Breast epithelium (tissue), 4 donors: ENCODE measurements at places on chromosomes 3 and 15. TPM values are rescaled to one million over a fixed set of nuclear protein-coding genes. Genes with fewer than 3 reads are reported as not detected.

The CNTN6 gene
- total RNA-seq, result 0.15 TPM

The TNNC1 gene
- not detected for total RNA-seq

The KLHDC8B gene
- 46.2 TPM for total RNA-seq

The SCN11A gene
- total RNA-seq, result 0.33 TPM

The C3orf22 gene
- not detected for total RNA-seq

The INO80 gene
- 47.7 TPM for total RNA-seq

The LRTM1 gene
- not detected for total RNA-seq

The CHRD gene
- 9.6 TPM for total RNA-seq

The CYP8B1 gene
- not detected for total RNA-seq

The SPINK8 gene
- not detected for total RNA-seq

DNA sequence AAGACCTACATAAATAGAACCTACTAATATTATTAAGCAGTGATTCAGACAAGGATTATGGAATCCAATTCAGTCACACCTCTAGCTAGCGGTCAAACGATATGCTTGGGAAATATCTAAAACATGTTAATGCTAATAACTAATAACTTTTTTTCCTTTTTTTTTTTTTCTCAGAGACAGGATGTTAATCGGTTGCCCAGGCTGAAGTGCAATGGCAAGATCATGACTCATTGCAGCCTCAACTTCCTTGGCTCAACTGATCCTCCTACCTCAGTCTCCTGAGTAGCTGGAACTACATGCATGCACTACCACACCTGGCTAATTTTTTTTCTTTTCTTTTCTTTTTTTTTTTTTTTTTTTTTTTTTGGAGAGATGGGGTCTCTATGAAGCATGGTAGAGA lies 124.1 kb downstream of the NR2E3 start:
- no peak overlapping the region for H3K4me3 ChIP-seq
- no peak overlapping the region for H3K27ac ChIP-seq
- no peaks in the 10 kb centered on the region for H3K36me3 ChIP-seq
- no peak for DNase-seq
- no peaks in the 10 kb centered on the region for H3K4me1 ChIP-seq
- H3K27me3 ChIP-seq, result no peaks in the 10 kb centered on the region

DNA sequence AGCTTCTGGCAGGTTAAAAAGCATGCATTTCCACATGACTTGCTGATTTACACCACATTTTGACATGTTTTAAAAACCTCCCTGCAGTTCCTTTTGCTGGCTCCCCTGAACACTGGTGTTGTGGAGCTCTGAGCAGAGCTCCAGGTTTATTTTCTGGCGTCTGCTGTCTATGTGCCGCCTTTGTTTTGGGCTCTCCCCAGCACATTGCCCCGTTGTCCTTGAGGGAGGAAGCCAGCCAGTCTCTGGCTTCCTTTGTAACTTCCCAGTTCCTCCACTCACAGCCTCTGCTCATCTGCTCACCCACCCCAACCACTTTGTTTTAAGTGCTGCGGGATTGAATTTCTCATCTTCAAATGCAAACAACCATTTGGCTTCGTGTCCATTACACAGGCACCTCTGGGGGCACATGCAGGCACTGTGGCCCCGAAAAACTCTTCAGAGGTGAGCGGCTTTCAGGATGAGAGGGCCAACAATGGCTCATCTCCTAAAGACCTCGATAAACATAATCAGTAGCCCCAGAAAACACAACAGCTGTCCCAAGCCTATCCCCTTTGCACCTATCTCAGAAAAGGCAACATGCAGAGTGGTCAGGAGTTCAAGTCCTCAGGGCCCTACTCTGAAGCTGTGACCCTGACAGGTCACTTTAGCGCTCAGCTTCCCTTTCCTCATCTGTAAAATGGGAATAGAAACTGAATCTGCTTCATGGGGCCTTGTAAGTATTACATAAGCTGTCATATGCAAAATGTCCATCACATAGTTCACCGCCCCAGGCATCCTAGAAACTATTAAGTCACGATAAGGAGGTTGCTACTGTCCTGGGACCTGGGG lies 1.3 kb upstream of the MEF2A start:
- H3K4me3 ChIP-seq, result peak overlapping the region; percentile 66
- H3K27me3 ChIP-seq, result no peaks in the 10 kb centered on the region

- H3K4me3 ChIP-seq, result no peak overlapping the region
- no peak overlapping the region for H3K27ac ChIP-seq
- DNase-seq, result no peak
Observed at GRCh38 chr3:44321335-44321734, 17.2 kb upstream of the TCAIM start.

- H3K4me3 ChIP-seq, result no peak overlapping the region
- no peak for DNase-seq
- H3K36me3 ChIP-seq, result no peaks in the 10 kb centered on the region
Observed at GRCh38 chr3:181687190-181687589, 24.5 kb upstream of the SOX2 start.

DNA sequence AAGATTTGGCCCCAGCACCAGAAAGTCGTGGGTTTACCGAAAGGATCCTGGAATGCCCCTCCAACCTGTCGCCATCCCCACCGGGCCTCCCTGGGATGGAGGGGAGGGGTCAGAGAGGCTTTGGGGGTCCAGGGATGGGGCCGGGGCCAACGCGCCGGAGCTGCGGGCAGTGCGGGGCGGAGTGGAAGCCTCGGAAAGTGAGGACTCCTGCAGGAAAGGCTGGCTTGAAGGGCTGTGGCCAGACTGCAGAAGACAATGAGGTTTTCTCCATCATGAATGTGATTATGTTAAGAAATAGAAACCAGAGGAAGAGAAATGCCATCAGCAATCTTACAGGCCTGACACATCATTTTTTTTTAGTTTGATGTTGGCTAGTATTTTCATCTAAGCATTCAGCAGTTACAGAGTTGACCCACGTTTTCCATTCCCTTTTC lies 738 bp downstream of the YEATS2 start:
- H3K27ac ChIP-seq, result peak overlapping the region; percentile 91
- no peaks in the 10 kb centered on the region for H3K4me1 ChIP-seq
- H3K27me3 ChIP-seq, result no peaks in the 10 kb centered on the region
- DNase-seq, result no peak
- peak overlapping the region; percentile 96 for H3K4me3 ChIP-seq

GRCh38 chr3:120013481-120013880 lies 80.8 kb downstream of the GSK3B start:
- DNase-seq, result no peak
- no peaks in the 10 kb centered on the region for H3K4me1 ChIP-seq
- no peaks in the 10 kb centered on the region for H3K27me3 ChIP-seq
- H3K36me3 ChIP-seq, result no peaks in the 10 kb centered on the region
- H3K4me3 ChIP-seq, result no peak overlapping the region

- no peak overlapping the region for H3K27ac ChIP-seq
- no peaks in the 10 kb centered on the region for H3K4me1 ChIP-seq
- no peak for DNase-seq
- H3K27me3 ChIP-seq, result no peaks in the 10 kb centered on the region
Observed at GRCh38 chr3:98565237-98565643, 28.2 kb downstream of the CPOX start.

DNA sequence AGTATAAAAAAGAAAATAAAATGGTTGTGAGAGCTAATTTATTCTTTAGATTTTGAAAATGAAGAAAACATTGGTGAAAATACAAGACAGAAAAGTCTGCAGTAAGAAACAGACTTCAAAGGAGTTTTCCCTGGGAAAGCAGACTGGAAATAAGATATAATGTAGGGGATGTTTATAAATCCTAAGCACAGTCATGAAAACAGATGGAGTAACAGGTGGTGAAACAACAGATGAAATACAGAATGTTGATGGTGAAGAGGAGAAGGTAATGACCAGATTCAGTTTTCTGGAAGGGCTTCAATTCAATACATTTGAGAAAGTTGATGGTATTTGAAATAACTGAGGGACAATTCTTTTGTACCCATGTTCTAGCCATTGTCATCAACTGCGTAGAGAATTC lies 353.9 kb downstream of the CHL1 start:
- no peaks in the 10 kb centered on the region for H3K4me1 ChIP-seq

DNA sequence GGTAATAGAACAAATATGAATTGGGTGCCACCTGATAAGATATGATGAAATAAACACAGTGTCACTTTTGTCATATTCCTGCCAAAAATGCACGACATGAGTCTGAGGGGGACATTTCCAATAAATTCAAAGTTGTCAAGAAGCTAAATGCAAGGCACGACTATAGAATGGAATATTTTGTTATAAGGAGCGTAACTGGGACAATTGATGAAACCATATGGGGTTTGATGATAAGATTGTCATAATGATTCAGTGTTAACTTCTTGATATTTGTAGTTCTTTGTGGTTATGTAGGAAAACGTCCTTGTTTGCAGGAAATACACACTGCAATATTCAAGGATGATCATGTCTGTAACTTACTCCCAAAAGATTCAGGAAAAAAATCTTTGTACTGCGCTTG lies 163.3 kb downstream of the MEX3B start:
- H3K4me1 ChIP-seq, result no peaks in the 10 kb centered on the region
- H3K27ac ChIP-seq, result no peak overlapping the region
- no peaks in the 10 kb centered on the region for H3K36me3 ChIP-seq
- H3K27me3 ChIP-seq, result no peaks in the 10 kb centered on the region
- no peak overlapping the region for H3K4me3 ChIP-seq

GRCh38 chr15:48590723-48591122 lies 54.8 kb downstream of the FBN1 start:
- DNase-seq, result no peak
- H3K36me3 ChIP-seq, result no peaks in the 10 kb centered on the region
- no peaks in the 10 kb centered on the region for H3K27me3 ChIP-seq
- H3K4me1 ChIP-seq, result no peaks in the 10 kb centered on the region
- no peak overlapping the region for H3K4me3 ChIP-seq

DNA sequence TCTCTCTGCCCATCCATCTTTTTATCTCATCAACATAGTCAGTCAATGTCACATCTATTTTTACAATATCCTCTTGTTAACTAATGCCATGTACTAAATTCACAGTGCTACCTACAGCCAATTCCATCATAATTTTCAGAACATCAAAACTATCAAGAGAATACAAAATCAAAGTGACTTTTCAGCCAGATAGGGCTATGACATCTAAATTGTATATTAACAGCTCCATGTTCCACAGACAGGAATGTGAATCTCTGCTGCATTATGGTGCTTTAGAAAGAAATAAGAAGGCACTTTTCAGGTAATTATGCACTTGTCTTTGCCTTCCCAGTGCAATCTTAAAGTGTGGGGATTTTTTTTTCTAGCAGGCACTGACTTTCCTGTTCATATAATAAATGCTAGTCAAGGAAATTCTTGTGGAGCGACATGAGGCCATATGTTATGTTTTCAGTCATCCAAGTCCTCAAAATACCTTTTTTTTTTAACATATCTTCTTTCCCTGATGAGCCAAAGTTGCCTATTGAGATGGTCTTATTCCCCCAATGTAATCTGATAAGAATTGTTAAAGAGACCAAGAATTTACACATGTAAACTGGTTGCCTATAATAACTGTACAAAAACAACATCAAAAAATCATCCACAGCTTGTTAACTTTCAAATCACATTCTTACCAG lies 252.0 kb upstream of the CNTN3 start:
- no peak for DNase-seq
- no peaks in the 10 kb centered on the region for H3K27me3 ChIP-seq
- H3K4me3 ChIP-seq, result no peak overlapping the region
- no peaks in the 10 kb centered on the region for H3K36me3 ChIP-seq
- no peaks in the 10 kb centered on the region for H3K4me1 ChIP-seq
- no peak overlapping the region for H3K27ac ChIP-seq

DNA sequence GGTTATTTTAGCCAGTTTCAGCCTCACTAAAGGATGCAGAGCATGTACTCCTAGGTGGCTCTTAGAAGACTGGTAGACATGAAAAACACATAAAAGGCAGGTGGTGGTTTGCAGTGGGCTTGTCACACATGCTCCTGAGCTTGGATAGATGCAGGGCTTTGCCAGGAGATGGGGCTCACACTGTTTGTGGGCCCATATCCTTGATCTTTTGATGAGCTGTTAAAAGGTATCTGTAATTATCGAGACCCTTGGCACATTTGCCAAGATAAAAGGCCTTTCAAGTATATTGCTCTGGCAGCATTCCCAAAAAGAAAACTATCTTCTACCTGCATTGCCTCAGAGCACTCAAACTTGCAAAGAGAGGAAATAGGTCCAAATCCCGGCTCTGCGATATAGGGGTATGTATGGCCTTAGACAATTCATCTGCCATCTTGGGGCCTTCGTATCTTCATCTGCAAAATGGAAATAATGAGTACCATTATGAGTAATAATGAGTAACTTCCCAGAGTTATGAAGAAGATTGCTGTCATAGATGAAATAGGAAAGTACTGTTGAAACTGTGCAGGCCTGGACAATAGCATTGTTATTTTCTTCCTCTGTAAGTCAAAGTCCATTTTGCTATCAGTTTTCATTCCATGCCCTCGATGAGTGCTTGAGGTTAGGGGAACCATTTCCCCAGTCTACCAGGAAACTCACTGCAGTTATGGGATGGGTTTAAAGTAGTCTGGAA lies 172.7 kb downstream of the SYNPR start:
- H3K4me3 ChIP-seq, result no peak overlapping the region
- H3K27me3 ChIP-seq, result no peaks in the 10 kb centered on the region
- H3K27ac ChIP-seq, result no peak overlapping the region
- no peaks in the 10 kb centered on the region for H3K36me3 ChIP-seq
- no peak for DNase-seq

- no peak overlapping the region for H3K4me3 ChIP-seq
- DNase-seq, result no peak
- no peaks in the 10 kb centered on the region for H3K27me3 ChIP-seq
- no peaks in the 10 kb centered on the region for H3K36me3 ChIP-seq
Observed at GRCh38 chr3:109851854-109852253, 514.5 kb upstream of the DPPA4 start.

- no peaks in the 10 kb centered on the region for H3K4me1 ChIP-seq
- no peak for DNase-seq
- H3K27ac ChIP-seq, result no peak overlapping the region
- peaks cover 21% of the 10 kb centered on the region for H3K36me3 ChIP-seq
- no peak overlapping the region for H3K4me3 ChIP-seq
Observed at GRCh38 chr3:9676785-9677184, 26.8 kb upstream of the CPNE9 start.

- no peaks in the 10 kb centered on the region for H3K27me3 ChIP-seq
- H3K4me1 ChIP-seq, result no peaks in the 10 kb centered on the region
- DNase-seq, result no peak
- H3K4me3 ChIP-seq, result no peak overlapping the region
- no peak overlapping the region for H3K27ac ChIP-seq
Observed at GRCh38 chr15:98164571-98164970, 204.1 kb downstream of the ARRDC4 start.

DNA sequence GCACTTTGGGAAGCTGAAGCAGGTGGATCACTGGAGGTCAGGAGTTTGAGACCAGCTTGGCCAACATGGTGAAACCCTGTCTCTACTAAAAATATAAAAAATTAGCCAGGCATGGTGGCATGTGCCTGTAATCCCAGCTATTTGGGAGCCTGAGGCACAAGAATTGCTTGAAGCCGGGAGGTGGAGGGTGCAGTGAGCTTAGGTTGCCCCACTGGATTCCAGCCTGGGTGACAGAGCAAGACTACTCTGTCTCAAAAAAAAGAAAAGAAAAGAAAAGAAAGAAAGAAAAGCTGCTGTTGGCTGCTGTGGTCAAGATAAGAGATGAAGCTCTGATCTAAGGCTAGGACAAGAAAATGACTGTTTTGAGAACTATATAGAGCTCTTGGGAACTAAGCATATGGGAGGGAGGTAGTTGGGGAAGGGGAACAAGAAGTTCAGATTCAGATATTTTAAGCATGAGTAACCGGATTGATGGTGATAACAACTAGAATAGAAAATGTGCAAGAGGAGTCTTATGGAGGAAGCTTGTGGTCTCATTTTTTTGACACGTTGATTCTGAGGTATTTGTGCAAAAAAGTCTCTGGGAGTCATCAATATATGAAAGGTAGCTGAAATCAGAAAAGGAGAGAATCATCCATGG lies 25.7 kb downstream of the DNAH12 start:
- no peaks in the 10 kb centered on the region for H3K36me3 ChIP-seq
- no peaks in the 10 kb centered on the region for H3K27me3 ChIP-seq
- H3K27ac ChIP-seq, result no peak overlapping the region
- no peaks in the 10 kb centered on the region for H3K4me1 ChIP-seq
